ENCODE measurements at places on chromosomes 3 and 15.

- H3K27ac ChIP-seq, result no peak overlapping the region
- no peaks in the 10 kb centered on the region for H3K27me3 ChIP-seq
- no peak overlapping the region for H3K4me3 ChIP-seq
- no peaks in the 10 kb centered on the region for H3K4me1 ChIP-seq
- H3K36me3 ChIP-seq, result no peaks in the 10 kb centered on the region
- DNase-seq, result no peak
These were observed 93.8 kb downstream of the FHIT start for GRCh38 chr3:61157414-61157813.

- no peak overlapping the region for H3K4me3 ChIP-seq
- no peak for DNase-seq
- no peaks in the 10 kb centered on the region for H3K27me3 ChIP-seq
- peaks cover 6% of the 10 kb centered on the region for H3K4me1 ChIP-seq
These were observed 29.3 kb upstream of the UBE2E1 start for GRCh38 chr3:23776352-23776891.

DNA sequence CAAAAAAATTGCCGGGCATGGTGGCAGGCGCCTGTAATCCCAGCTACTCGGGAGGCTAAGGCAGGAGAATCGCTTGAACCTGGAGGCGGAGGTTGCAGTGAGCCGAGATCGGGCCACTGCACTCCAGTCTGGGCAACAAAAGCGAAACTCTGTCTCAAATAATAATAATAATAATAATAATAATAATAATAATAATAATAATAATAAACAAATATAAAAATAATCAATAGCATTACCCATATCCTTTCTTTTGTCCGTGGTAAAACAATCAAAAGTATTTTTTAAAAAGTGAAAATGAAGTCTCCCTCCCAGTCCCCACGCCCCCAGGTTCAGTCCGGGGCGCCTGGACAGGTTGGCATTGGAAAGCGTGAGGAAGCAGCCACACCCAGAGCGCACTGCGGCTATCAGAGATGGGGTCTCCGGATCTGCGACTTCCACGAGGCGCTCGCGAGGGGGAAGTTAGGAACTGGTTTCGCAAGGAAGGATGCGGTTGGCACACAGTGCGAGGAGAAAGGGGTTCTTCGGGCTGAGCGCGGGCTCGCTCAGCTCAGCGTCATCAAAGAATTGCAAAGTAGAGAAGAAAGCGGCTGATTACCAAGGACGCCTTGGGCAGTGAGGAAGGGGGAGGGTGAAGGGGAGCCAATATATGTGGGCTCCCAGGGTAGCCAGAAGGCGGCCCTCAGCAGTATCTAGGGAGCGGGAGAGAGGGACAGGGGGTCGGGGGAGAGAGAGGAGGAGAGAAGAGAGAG is 69.5 kb upstream of the EPHB3 start:
- H3K36me3 ChIP-seq, result no peaks in the 10 kb centered on the region
- peaks cover 42% of the 10 kb centered on the region for H3K27me3 ChIP-seq
- no peak overlapping the region for H3K27ac ChIP-seq
- peak overlapping the region; percentile 68 for H3K4me3 ChIP-seq
- H3K4me1 ChIP-seq, result no peaks in the 10 kb centered on the region

GRCh38 chr15:76987896-76988860 is 6.7 kb upstream of the PSTPIP1 start:
- H3K36me3 ChIP-seq, result no peaks in the 10 kb centered on the region
- DNase-seq, result no peak
- no peak overlapping the region for H3K27ac ChIP-seq
- H3K4me1 ChIP-seq, result peaks cover 4% of the 10 kb centered on the region

- no peak overlapping the region for H3K27ac ChIP-seq
- H3K4me1 ChIP-seq, result peaks cover 13% of the 10 kb centered on the region
- no peak overlapping the region for H3K4me3 ChIP-seq
- no peaks in the 10 kb centered on the region for H3K36me3 ChIP-seq
- DNase-seq, result no peak
- H3K27me3 ChIP-seq, result no peaks in the 10 kb centered on the region
These were observed 22.6 kb downstream of the DNASE1L3 start for GRCh38 chr3:58188173-58188564.

DNA sequence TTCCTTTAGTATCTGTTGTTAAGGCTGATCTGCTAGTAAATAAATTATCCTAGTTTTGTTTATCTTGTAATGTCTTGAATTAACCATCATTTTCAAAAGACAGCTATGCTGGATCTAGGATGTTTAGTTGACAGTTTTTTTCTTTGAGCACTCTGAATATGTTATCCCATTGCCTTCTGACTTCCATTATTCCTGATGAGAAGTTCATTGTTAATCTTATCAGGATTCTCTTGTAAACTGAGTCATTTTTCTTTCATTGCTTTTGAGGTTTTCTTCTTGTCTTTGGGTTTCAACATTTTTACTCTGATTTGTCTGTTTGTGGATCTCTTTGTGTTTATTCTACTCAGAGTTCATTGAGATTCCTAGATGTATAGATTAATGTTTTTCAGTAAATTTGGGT is 157.7 kb downstream of the WNT7A start:
- no peaks in the 10 kb centered on the region for H3K4me1 ChIP-seq
- no peak overlapping the region for H3K27ac ChIP-seq
- no peaks in the 10 kb centered on the region for H3K27me3 ChIP-seq
- DNase-seq, result no peak
- no peak overlapping the region for H3K4me3 ChIP-seq

GRCh38 chr3:62798000-62798399 is 77.2 kb downstream of the CADPS start:
- no peak overlapping the region for H3K4me3 ChIP-seq
- H3K27me3 ChIP-seq, result no peaks in the 10 kb centered on the region
- no peaks in the 10 kb centered on the region for H3K4me1 ChIP-seq
- DNase-seq, result no peak
- H3K36me3 ChIP-seq, result no peaks in the 10 kb centered on the region
- no peak overlapping the region for H3K27ac ChIP-seq

DNA sequence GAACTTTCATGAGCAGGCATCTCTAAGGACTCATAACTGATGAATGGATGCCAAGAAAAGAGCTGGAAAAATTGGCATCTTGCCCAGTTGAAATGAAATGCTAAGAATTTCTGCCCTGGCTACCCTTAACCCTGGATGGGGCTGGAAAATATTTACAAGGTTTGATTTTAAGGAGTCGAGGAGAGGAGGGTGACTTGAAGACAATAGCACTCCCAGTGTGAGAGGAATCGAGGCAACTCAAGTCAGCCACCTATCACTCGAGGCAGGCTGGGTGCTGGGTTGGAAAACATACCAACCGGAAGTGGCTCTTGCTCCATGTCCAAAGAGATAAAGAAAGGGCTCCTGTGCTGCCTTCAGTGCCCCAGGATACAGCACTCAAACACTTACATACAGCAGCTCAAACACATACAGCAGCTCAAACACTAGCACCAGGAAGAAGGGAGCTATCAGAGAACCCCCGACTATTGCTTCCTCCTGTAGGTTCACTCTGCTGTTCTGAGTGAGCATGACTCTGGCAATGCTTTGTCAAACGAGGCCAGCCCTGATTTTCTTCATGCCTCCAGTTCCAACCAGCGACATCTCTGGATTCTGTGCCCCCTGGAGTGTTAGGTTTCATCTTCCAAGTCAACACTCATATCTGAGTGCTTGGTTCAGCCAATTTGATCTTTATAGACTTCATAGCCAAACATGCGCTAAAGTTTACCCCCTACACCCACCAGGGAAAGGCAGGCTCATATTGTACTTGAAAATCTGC is 4.9 kb downstream of the PRICKLE2 start:
- no peaks in the 10 kb centered on the region for H3K27me3 ChIP-seq
- no peak overlapping the region for H3K27ac ChIP-seq
- no peaks in the 10 kb centered on the region for H3K36me3 ChIP-seq
- H3K4me3 ChIP-seq, result no peak overlapping the region
- peaks cover 51% of the 10 kb centered on the region for H3K4me1 ChIP-seq

GRCh38 chr3:168061332-168061996 is 34.3 kb downstream of the GOLIM4 start:
- H3K27ac ChIP-seq, result no peak overlapping the region
- no peaks in the 10 kb centered on the region for H3K4me1 ChIP-seq
- H3K4me3 ChIP-seq, result no peak overlapping the region
- no peak for DNase-seq
- H3K36me3 ChIP-seq, result no peaks in the 10 kb centered on the region
- no peaks in the 10 kb centered on the region for H3K27me3 ChIP-seq

GRCh38 chr3:138923531-138923994 is 23.4 kb downstream of the FOXL2 start:
- peak; percentile 87 for DNase-seq
- H3K27me3 ChIP-seq, result no peaks in the 10 kb centered on the region
- H3K4me1 ChIP-seq, result no peaks in the 10 kb centered on the region
- H3K4me3 ChIP-seq, result no peak overlapping the region
- H3K27ac ChIP-seq, result no peak overlapping the region

DNA sequence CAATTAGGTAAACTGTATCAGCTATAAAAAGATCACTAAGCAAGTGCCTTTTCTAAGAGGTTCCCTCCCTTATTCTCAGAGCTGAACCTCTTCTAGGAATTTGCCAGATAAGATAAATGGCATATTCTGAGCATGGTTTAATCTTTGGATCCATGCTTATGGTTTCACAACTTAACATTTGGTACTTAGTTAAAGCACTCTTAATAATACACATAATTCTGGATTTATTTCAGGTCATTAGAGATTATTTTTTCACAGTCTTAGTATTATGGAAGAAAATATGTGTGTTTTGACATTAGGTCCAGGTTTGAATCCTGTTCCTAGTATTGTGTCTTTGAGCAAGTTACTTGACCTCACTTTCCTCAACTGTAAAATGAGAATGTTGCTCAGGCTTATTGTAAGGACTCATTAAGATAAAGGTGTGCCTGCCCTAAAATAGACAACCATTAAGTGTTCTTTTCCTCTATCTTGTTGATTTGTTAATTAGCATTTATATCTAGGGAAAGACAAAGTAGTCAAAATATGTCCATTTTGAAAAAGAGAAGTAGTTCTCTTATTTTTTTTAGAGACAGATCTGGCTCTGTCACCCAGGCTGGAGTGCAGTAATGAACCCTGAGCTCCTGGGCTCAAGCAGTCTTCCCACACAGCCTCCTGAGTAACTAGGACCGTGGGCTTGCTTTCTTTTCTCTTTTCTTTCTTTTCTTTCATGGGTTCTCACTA is 43.4 kb downstream of the TSC22D2 start:
- H3K36me3 ChIP-seq, result peaks cover 2% of the 10 kb centered on the region
- H3K4me1 ChIP-seq, result no peaks in the 10 kb centered on the region
- no peak for DNase-seq
- H3K4me3 ChIP-seq, result no peak overlapping the region

DNA sequence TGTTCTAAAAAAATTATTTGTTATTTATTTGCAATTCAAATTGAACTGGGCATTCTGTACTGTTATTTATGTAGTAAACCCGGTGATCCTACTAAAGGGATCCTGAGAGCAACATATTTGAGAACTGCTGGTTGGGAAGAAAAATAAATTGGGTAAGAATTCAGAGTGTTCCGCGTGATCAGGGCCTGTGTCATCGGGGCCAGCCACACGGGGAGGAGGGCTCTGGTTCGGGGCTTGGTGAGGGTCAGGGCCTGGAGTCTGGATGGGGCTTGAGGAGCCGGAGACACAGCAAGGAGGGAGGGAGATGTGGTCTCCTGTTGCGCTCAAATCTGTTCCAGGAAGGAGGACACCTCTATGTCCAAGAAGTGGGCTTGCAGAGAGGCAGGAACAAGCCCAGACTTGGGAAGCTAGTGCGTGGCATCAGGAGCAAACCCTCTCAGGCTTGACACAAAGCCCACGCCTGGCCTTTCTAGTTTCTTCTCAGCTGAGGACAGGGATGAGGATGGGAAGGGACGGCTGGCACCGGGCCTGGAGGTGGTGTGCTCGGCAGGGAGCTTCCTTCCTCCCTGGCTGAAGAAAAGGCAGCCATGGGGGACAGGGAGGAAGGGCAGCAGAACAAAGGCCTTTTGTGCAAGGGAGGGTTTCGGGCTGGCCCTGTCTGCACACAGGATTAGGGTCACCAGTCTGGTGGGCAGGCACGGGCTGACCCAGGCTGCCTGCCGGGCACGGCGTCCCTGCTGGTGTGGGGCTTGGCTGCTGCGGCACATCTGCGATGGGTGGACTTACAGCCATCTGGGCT is 22.9 kb upstream of the FBLN2 start:
- H3K27ac ChIP-seq, result peak overlapping the region; percentile 9
- H3K4me1 ChIP-seq, result peaks cover 17% of the 10 kb centered on the region
- no peaks in the 10 kb centered on the region for H3K36me3 ChIP-seq

DNA sequence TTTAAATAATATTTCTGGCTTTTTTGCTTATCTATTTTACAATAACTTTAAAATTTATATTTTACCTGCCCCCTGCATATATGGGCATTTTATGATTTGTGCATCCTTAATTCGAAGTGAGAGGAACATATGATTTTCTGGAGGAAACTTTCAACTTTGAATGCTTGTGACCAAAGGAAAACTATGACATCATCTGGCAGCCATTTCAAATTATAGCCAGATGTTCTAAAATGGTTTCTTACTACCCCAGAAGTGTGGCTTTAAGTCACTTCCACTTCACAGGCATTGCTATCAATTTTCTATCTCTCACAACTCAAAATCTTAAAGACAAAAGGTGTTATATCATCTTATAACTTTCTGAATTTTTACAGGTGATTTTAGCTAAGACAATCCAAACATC is 508.8 kb downstream of the RBMS3 start:
- H3K27ac ChIP-seq, result no peak overlapping the region
- no peaks in the 10 kb centered on the region for H3K36me3 ChIP-seq
- H3K4me1 ChIP-seq, result no peaks in the 10 kb centered on the region
- H3K4me3 ChIP-seq, result no peak overlapping the region
- no peak for DNase-seq

DNA sequence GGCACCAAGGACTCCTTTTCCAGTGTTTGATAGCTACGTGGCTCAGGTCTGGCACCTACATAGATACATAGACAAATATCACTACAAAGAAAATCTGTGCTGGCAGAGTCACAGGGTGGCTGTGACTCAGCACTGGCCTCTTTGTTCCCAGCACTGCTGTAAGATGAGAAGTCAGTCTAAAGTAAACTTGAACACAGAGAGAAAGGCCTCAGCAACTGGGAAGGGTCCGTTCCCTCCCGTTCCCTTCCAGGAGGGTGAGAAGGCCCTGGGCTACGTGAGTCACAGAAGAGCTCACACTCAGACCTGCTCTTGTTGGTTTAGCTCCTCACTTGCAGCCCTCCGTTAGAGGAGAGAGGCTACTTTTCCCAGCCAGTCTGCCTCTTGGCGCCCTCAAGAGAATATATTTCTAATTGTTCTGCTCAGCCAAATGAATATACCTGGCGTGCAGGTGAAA is 23.1 kb downstream of the ANXA2 start:
- H3K27ac ChIP-seq, result no peak overlapping the region
- H3K36me3 ChIP-seq, result no peaks in the 10 kb centered on the region
- no peak for DNase-seq
- no peak overlapping the region for H3K4me3 ChIP-seq
- H3K27me3 ChIP-seq, result no peaks in the 10 kb centered on the region

DNA sequence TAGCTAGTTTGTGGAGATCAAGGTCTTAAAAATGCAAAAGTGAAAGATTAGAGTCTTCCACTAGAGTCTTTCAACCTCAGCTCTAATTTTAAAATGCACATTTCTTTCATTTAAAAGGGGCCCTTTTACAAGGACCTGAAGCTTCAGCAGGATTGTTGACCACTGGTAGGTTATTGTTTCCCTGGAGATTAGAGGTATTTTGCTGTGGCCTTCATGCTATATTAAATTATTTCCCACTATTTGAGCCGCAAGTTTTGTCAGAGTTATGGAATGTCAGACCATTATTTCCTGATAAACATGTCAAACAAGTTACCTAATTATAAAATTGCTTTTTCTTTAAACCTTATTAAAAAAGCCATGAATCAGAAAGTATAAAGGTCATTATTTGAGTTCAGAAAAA is 103.1 kb upstream of the CCNL1 start:
- H3K36me3 ChIP-seq, result no peaks in the 10 kb centered on the region
- peaks cover 3% of the 10 kb centered on the region for H3K4me1 ChIP-seq
- no peak overlapping the region for H3K4me3 ChIP-seq
